ENCODE measurements at places on chromosomes 6 and 20. TPM values are rescaled to one million over a fixed set of nuclear protein-coding genes. Genes with fewer than 3 reads are reported as not detected.

Gene PLEKHG1
- total RNA-seq: 135 TPM

Gene RAET1L
- total RNA-seq: not detected

Gene MPC1
- 23.7 TPM for total RNA-seq

Gene FAM209B
- total RNA-seq: 0.56 TPM

- no peak for DNase-seq
- H3K27ac ChIP-seq: no peak overlapping the region
- H3K27me3 ChIP-seq: peaks cover 3% of the 10 kb centered on the region
- no peak overlapping the region for H3K4me3 ChIP-seq
- peaks cover 12% of the 10 kb centered on the region for H3K36me3 ChIP-seq
- H3K4me1 ChIP-seq: no peaks in the 10 kb centered on the region
Measured at GRCh38 chr6:153038378-153039057, 36.0 kb upstream of the MTRF1L start.

DNA sequence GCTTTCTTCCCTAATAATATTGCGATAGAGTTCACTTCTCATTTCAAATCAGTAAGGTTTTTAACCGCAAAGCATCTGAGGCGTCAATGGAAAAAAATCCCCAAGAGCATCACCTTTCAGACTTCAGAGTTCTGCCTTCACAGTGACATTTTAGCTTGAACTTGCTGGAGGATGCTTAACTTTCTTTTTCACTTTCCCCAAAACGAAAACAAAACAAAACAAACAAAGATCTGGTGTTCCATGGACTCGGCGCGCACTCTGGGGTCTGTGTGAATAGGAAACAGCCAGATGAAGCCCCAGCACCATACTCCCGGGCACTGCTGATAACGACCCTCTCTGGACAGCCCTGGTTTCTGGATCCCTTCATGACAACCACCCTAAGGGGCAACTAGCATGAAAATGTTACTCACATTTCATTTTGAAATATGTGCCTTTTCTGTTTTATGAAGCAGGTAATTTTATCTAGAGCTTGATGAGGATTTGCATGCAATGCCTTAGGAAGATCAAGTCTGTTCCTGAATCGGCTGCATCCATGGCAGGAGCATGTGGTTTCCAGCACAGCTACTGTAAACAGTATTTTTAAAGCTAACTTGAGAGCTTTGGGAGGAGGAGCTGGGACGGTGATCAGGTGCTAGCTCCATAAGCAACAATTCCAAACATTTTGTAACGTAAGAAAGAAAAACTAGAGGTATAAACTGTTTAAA lies 44.5 kb downstream of the RAMACL start:
- no peak for DNase-seq
- H3K4me1 ChIP-seq: peaks cover 45% of the 10 kb centered on the region
- peaks cover 38% of the 10 kb centered on the region for H3K36me3 ChIP-seq
- H3K4me3 ChIP-seq: no peak overlapping the region

GRCh38 chr6:110310861-110311446 lies 47.2 kb downstream of the METTL24 start:
- H3K36me3 ChIP-seq: peaks cover 3% of the 10 kb centered on the region
- DNase-seq: no peak
- no peaks in the 10 kb centered on the region for H3K4me1 ChIP-seq
- no peaks in the 10 kb centered on the region for H3K27me3 ChIP-seq
- H3K4me3 ChIP-seq: no peak overlapping the region

DNA sequence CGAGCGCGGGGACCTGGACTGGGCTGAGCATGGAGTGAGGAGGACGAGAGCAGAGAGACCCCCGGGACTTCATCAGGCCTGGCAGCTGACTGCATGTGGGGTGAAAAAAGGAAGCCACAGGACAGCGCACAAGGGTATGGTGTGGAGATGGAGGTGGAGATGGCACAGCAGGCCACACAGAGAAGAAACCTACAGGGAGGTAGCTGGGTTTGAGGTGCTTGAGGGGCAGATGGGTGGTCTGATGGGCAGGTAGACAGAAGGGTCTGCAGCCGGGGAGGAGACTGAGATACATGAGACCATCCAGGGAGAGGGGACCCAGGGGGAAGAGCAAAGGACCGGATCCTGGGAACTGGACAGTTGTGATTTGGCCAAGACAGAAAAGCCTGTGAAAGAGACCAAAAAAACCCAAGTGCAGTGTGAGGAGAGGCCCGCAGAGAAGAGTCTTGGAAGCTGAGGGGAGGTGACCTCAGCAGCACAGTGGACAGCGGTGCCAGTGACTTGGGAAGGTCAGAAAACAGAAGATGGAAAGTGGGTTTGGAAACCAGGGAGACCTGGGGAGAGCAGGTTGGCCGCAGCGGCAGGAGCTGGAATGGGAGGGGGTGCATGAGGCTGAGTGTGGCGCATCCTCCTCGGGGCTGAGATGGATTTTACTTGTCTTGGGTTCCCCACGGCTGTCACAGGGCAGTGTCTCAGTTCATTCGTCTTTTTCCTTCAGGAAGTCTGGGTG lies 5.5 kb downstream of the HLA-DPB1 start:
- peak overlapping the region; percentile 65 for H3K27ac ChIP-seq
- H3K27me3 ChIP-seq: peaks cover 8% of the 10 kb centered on the region
- no peaks in the 10 kb centered on the region for H3K36me3 ChIP-seq
- H3K4me1 ChIP-seq: peaks cover 21% of the 10 kb centered on the region
- peak overlapping the region; percentile 88 for H3K4me3 ChIP-seq

DNA sequence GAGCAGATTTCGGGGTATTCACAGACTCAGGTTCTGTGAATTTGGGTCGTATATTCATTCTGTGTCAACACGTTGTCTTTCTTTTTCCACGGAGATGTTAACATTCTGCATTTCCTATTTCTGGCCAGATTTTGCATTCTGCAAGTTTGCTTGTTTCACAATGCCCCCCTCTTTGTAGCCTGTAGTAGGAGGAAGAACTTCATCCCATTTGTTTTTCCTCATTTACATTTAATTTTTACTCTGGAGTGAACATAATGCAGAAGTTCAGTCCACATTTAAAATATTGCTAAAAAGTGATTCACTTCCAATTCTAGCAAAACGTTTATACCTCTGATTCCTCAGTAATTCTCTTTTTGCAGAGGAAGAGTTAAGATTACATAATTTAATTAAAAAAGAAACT lies 12.9 kb downstream of the TAGAP start:
- no peak overlapping the region for H3K27ac ChIP-seq
- no peaks in the 10 kb centered on the region for H3K27me3 ChIP-seq
- H3K4me3 ChIP-seq: no peak overlapping the region
- no peaks in the 10 kb centered on the region for H3K4me1 ChIP-seq
- no peaks in the 10 kb centered on the region for H3K36me3 ChIP-seq
